ENCODE measurements at places on chromosomes 2 and 18.
A peak's percentile ranks its signal among the peaks of the same experiment; 100 is the strongest.

DNA sequence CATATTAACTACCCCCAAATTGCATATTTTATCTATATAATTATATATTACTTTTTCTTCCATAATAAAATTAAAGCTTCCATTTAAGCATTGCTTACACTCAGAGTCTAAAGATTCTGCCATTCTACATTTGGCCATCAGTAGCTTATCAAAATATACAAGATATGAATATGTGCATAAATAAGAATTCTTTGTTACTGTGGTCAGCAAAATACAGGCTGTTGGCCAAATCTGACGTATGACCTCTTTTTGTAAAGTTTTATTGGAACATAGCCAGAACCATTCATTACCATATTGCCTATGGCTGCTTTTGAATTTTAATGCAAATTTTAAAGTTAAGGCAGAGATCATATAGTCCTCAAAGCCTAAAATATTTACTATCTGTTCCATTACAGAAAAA, 643.9 kb upstream of the VRK2 start:
- no peak for DNase-seq

- DNase-seq = peak; percentile 83
These were observed 48.5 kb upstream of the PROKR1 start for GRCh38 chr2:68594674-68595492.

DNA sequence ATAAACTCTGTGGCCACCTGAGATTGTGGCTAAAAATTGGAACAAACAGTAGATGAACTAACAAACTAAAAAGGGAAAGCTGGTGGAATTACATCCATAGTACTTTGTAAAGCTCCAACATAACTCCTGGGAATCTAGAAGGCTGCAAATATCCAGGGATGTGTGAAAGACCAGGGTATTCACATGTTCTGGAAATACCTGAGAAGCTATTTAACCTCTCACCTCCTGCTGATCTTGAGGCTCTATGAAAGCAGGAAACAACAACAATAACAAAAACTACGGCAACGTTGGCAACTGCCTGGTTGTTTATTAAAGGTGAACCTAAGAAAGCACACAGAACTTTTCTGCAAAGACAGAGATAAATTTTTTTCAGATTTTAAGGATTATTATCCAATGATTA, 171.3 kb downstream of the CCDC178 start:
- DNase-seq = no peak

DNA sequence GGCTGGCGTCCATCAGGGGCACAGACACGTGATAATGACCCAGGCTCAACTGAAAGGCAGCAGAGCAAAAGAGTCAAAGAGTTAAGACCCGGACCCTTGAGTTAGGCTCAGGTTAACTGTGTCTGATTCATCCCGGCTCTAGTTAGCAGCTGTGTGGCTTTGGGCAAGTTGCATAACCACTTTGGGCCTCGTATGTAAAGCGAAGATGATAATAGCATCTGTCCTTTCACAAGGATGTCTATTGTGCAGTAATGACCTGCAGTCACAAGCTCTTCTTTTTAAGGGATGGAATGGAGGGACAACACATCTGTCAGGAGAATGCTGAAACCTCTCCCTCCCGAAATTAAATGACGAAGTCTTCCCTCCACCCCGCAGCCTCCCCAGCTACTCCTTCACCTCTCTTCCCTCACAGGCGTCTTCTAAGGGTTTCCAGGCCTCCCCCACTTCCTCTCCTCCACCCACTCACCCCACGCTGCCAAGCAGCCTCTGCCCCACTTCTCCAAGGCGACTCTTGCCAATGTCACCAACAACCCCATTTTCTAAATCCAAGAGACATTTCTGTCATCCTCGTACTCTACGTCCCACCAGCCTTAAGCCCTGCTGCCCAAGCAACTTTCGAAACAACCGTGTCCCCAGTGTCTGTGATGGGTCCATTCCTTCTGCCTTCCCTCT, 135.1 kb upstream of the ID2 start:
- DNase-seq = peak; percentile 32

GRCh38 chr2:60998628-60999545, 18.6 kb upstream of the PEX13 start:
- DNase-seq = peak; percentile 79

GRCh38 chr2:235956281-235956970, 211.8 kb downstream of the GBX2 start:
- no peak for DNase-seq

DNA sequence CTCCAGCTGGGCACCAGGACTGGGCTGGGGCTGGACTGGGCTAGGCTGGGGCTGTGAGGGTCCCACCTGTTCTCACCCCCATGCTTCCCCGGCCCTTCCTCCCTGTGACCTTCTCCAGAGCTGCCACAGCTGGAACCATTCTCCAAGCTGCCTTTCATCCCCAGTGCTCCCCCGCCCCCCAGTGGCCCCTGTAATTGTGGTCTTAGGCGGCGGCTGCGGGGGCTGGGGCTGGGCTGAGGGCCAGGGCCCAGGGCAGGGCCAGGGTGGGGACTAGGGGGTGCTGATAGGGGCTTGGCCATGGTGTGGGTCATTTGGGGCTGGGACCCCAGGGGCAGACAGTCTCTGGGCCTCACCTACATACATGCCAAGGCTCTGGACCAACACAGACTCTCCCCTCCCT, 2.8 kb upstream of the WNT10A start:
- DNase-seq = no peak

- no peak for DNase-seq
These were observed 86.9 kb downstream of the SLC25A12 start for GRCh38 chr2:171807119-171807518.

DNA sequence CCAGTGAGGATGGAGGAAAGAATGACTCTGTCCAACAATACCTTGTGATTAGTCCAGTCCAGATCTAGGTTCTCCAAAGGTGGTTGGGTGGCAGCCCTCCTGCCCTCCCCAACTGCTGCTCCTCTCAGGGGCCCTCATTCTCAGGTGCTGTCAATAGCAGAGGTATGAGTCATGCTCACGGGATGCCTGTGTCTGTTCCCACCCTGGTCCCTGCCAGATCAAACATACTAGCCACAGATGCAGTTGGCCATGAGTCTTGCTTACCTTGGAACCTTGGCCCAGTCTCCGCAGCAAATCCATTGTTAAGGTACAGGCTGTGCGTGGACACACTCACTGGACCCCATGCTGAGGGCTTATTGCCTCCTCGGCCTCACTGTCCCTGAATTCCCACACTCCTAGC, 24.9 kb upstream of the RPIA start:
- DNase-seq = peak; percentile 79

GRCh38 chr2:172488556-172488955, 61.2 kb downstream of the ITGA6 start:
- DNase-seq = no peak

DNA sequence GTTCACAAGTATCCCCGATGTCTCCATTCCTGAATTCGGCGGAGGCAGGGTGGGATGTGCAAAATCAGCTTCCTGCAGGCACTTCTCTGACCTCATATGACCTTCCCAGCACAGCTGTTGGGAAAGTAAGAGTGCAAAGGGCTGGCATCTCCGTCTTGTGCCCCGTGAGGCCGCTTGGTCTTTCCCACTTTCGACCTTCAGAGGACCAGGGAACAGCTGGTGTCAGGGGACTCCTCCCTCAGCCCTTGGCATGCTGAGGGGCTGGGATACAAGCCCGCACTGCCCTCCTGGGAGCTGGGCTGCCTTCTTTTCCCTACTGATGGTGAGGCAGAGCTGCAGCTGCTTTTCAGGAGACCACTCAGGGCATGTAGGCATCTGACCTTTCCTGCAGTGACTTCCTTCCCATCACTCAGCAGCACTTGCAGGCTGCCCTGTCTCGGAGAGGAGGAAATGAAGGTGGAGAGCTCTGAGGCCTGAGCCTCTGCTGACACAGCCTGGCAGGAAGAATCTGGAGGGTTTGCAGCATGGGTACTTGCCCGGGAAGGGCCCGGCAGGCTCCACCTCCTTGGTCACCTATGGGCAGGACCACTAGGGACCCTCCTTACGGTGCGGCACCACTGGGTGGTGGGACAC, 277.2 kb upstream of the HS6ST1 start:
- DNase-seq = no peak

GRCh38 chr18:6810191-6810590, 80.7 kb downstream of the ARHGAP28 start:
- DNase-seq = no peak

DNA sequence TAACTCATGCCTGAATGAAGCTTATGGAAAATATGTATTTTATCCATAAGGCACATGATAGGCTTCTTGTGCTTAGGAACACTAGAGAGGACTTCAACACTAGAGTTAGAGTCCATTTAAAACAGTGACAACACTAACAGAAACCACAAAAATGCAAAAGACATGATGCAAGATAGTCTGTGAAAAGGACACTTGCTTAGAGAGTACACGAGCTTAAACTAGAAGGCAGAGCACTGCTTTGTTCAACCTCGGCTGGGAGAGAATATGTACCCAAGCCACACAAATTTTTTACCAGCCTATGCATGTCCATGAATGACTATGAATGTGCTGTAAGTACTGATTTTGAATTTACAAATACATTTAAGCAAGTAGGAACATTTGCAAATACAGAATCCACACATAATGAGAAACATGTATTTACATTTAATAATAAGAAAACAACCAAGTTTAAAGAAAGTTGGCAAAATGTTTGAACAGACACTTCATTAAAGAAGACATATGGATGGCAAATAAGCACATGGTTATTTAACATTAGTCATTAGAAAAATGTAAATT, 130.6 kb downstream of the SPOPL start:
- DNase-seq = no peak

GRCh38 chr2:136081582-136082210, 36.3 kb downstream of the CXCR4 start:
- DNase-seq = no peak

DNA sequence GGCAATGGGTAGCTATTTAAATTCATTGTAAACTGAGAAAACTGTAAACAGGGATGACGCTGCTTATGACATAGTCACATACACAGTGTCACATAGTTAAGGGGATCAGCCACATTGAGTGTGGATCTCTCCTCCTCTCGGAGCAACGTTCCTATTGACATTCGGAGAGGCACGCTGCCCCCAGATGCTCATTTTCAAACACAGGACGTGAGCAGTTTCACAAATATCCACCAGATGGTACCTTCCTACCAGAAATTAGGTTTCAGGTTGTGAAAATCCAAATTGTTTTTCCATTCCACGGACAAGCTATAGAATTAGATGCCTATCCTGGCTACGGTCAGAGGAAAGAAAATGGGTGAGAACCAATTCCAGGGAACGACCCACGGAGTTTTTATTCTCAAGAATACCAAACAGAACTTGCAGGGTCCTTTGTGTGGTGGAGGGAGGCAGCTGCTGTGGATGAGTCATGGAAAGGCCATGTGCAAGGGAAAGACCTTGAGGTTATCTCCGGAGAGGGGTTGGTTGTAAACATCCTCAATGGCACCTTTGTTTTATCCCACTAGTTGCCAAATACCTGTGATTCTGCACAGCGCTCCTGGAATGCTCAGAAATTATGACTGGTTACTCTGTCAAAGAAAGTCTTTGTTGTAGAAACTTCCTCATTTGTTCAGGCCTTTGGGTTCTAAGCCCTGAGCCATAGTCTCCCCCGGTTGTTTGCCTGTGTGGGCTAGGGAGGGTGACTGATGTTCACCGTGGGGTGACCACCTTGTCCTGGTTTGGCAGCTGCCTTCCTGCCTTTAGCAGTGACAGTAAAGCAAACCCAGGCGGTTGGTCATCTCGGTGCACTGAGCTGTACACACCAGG, 88.0 kb downstream of the ACTR3 start:
- peak; percentile 93 for DNase-seq

GRCh38 chr2:3527886-3528785, 8.8 kb upstream of the ADI1 start:
- DNase-seq = peak; percentile 4

DNA sequence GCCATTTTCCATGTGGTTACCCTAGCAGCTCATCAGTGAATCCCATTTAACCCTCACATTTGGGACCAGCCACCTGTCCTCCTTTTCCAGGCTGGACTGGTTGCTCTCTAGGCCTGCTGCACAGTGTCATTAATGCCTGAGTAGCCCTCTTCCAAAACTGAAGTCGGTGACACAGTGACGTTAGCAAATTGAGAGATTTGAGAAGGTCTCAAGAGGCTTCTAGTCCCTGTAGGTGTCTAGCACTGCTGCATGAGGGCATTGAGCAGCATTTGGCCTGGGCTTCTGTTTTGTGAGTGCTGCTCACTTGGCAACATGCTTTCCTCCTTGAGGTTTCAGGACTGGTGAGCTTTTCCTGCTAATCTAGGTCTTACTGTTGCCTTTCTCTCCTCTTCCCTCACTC, 36.7 kb downstream of the PKP4 start:
- DNase-seq = no peak

DNA sequence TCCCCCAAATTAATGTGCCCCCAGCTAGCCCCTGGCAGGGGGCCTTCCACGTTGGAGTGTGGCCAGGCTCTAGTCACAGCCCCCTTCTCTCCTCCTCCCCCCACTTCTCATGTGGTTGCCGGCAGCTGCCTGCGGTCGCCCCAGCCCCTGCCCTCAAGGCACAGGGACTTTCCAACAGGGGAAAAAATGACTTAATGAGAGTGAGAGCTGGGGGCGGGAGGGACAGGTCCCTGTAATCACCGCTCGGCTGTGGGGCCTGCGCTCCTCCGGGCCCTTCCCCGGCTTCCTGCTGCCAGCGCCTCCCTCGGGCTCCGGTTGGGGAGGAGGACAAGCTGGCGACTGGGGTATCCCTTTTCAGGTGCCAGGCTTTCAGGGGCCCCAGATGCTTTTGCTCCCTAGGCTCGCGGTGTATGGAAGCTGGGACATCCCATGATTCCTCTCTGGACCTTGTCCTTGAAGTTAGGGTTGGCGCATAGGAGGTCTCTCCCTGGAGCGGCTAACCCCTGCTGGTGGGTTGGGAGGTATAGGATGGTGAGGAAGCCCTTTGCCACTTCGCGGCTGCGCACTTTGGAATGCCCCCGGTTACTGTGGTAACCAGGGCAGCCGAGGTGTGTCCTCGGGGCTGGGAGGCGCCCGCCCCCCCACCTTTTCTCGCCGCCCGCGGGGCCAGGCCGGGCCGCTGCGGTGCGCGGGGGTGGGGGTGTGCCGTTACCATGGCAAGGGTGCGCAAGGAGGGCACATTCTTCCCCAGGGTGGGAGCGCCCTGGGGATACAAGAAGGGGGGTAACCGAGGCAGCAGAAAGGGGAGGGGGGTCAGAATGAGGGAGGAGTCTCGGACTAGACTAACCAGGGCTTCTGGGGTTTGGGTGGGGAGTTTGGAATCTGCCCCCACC, 16.1 kb downstream of the WNT10A start:
- DNase-seq = peak; percentile 82

DNA sequence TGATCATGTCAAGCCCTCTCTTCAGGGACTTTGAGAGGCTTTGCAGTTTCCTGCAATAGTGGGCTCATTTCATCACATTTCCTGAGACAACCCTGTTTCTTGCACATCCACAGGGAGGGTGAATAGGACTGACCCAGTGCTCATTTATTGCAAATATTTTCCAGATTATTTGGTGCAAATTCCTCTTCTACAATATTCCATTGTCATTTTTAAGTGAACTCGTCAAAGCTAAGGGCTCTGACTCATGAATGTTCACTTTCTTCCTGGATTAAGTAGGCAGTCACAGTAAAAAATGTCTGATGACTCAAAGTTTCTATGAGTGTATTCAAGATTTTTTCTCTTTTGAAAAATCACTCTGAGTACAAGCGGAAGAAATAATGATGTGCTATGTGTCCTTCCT, 225.5 kb upstream of the GALNT5 start:
- peak; percentile 57 for DNase-seq

GRCh38 chr2:104859291-104859765, 5.4 kb downstream of the POU3F3 start:
- DNase-seq = no peak

- no peak for DNase-seq
These were observed 729 bp upstream of the SELENOI start for GRCh38 chr2:26345283-26345544.

Data from DMS53 (cell line).